A549 treated with GW870086 at 1 μM for 4 hours (cell line): ENCODE measurements at places on chromosomes 5 and 9. TPM values are rescaled to one million over a fixed set of nuclear protein-coding genes. Genes with fewer than 3 reads are reported as not detected.

The C9orf50 gene
- total RNA-seq: not detected in 5 replicates

The PCDHGA1 gene
- total RNA-seq: 0.29 to 0.38 TPM (median 0.32 TPM) in 5 replicates

The DBH gene
- not detected in 5 replicates for total RNA-seq

The PCDHB7 gene
- total RNA-seq: not detected in 5 replicates

The ZNF366 gene
- not detected in 5 replicates for total RNA-seq

The DMRT3 gene
- total RNA-seq: not detected in 5 replicates

The HMMR gene
- 19.2 to 28.1 TPM (median 24.0 TPM) in 5 replicates for total RNA-seq
